ENCODE measurements at places on chromosomes 4 and X.

- DNase-seq = peak; percentile 88
These were observed 921 bp upstream of the SETD7 start for GRCh38 chr4:139556724-139557555.

DNA sequence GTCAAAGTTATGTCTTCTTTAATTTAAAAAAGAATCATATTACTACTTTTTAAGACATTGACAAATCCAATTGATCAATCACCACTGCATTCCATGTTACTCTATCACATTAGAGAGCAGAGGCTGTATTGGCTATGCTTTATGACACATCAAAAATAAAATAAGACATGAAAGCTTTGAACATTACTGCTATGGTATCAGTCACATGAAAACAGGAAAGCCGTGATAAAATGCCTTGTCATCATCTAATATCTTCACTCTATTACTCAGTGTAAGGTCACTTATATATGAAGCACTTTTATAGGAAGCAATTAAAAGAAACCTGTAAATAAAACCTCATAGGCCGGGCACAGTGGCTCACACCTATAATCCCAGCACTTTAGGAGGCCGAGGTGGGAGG is 27.7 kb upstream of the CEP135 start:
- DNase-seq = no peak

GRCh38 chr4:92387459-92388069 is 83.8 kb downstream of the GRID2 start:
- no peak for DNase-seq

DNA sequence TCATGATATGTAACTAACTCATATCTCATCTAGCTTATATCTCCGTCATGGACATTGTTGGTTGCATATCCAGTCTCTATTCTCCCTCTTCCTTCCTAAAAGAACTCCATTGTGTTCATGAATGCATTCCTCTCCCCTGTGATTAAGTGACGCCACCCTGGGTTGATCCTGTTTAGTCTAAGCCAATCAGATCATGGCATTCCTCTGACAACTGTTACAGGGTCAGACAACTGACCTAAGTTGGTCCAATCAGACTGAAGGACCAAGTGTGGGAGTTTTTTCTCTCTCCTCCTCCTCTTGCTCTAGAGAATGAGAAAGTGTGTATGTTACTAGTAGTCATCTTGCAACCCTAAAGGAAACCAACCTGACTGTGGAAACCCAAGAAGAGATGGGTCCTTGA is 3.6 kb downstream of the APOO start:
- no peak for DNase-seq

- no peak for DNase-seq
These were observed 30.6 kb upstream of the MCF2 start for GRCh38 chrX:139738581-139738980.

- no peak for DNase-seq
These were observed 1.4 kb downstream of the THOC2 start for GRCh38 chrX:123731258-123731986.

DNA sequence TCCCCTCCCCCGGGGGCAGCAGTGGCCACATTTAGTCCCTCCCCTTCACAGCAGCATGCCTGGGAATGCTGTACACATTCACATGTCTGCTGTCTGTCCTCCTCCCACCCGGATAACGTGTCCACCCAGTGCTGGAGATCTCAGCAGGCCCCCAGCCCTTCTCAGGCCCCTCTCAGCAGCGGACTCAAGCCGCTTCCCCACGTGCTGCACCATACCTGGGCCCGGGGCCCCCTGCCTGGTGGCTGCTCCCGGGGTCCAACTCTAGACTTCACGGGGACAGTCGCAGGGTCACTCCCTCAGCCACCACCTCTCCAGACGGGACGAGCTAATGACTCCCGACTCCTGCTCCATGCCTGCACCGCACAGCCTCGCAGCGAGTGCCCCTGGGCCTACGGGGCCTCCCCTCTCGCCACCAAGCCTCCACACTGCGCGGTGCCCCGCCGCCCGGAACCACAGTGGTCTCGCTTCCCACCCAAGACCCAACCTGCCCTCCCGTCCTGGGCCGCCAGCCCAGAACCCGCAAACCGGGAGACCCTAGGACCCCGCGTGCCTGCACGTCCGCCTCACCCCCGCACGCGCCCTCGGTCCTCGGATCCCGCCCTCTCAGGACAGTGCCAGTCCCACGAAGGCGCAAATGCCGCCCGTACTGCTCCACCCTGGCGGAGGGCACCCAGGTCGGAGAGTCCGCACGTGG is 1.3 kb upstream of the PCGF3 start:
- DNase-seq = no peak

- no peak for DNase-seq
These were observed 167.7 kb downstream of the NPNT start for GRCh38 chr4:106063009-106063408.

DNA sequence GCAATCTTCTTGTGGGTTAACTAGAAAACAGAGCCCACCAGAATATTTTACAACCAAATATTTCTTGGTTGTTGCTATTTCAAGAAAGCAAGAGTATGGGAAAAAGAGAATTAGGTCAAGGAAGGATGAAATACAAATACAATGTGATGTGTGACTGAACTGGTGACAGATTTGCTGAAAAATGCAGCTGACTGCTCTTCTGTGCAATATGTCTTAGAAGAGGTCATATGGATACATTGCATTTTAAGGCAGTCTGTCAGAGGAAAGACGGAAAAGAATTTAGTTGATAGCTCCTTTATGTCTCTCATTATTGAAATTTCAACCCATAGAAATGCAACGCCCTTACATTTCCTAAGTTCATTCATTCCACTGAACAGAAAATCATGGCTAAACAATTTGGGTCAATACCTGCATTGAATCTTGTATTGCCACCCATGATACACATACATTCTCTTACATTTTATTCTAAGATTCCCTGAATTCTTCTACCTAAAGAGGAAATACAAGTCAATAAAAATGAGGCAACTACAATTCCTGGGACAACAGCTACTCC is 423.1 kb downstream of the ADAM29 start:
- DNase-seq = no peak

All from aorta (tissue), 5 donors.